Ascending aorta (tissue), 2 donors: ENCODE measurements at places on chromosomes 6 and 20.

DNA sequence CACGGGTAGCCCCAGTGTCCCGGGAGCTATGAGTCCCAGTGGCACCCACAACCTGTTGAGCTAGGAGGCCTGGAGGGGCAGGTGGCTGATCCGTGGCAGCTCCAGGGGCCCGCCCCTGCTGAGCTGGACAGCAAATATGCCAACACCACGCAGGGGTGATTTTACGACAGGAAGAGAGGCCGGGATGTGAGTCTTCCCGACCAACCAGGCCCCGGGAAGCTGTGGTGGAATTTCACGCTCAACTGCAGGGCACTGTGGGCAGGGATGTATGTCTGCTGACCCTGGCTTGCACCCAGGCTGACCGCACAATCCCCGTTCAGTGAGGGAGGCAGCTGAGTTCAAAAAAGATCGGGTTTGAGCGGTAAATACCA is 183.9 kb downstream of the ERMARD start:
- no peak for DNase-seq

GRCh38 chr20:62063315-62063980 is 2.2 kb downstream of the TAF4 start:
- peak; percentile 53 for DNase-seq

DNA sequence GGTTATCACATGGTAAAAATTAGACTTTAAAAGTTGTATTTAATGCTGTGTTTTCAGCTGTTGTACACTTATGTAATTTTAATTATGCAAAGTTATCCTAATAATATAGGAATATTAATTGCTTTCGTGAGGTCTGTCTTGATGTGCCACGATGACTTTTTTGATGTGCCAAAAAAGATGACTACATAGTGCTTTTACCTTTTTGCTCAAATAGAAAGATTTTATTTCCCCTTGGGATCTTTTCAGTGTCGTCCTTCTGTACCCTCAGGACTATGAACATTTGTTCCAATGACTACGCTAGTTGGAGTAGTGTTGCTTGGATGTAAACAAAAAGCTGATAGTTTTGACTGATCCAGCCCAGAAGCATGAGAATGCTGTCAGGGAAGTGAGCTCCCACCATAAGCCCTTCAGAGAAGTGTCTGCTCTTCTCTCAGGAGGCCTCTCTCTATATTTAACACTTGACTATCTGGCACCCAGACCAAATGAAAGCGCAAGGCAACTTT is 1.2 kb upstream of the CD164 start:
- no peak for DNase-seq

DNA sequence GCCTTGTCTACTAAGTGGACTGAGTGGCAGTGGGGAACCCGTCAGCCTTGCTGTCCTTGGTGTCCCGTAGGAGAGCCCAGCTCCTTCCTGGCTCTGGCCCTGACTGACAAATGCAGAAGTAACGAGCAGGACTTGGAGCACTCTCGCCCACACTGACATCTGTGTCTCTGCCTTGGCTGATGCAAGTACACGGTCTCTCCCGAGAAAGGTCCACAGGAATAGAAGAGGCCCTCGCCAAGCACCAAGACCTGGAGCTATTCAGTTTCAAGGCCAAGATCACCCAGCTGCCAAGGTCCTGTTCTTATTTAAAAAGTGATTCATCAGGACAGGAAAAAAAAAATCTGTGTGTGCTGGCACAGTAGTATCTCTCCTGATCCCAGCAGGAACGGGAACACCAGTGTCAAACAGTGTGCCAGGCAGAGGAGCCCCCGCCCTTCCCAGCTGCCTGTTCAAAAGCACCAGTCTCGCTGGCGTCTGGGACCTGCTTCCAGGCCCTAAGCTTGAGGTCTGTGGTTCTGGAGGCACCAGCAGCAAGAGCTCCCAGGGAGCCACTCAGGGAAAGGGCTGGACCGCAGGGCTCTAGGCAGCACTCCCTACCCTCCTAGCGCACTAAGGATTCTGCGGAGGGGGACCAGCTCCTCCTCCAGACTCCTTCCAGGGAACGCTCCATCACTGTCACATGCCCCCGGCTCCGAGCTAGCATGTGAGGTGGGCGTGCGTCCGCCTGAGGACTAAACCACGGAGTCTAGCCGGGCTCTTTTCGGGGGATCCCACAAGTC is 376.9 kb downstream of the RNGTT start:
- DNase-seq = peak; percentile 88

- DNase-seq = no peak
Observed at GRCh38 chr6:139784222-139784769, 409.8 kb upstream of the CITED2 start.

DNA sequence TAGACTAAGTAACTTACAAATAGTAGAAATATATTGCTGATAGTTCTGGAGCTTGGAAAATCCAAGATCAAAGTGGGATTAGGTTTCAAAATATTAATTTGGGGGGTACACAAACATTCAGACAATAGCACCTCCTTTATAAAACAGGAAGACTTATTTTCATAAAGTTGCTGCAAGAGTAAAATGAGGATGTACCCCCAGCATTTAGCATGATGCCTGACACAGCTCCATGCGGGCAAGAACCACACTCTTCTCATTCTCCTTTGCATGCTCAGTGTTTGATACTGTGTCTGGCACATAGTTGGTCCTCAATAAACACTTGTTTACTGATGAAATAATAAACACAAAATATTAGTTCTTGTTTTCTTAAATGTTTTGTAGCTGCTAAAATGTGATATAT is 332.9 kb downstream of the TFAP2A start:
- DNase-seq = no peak

DNA sequence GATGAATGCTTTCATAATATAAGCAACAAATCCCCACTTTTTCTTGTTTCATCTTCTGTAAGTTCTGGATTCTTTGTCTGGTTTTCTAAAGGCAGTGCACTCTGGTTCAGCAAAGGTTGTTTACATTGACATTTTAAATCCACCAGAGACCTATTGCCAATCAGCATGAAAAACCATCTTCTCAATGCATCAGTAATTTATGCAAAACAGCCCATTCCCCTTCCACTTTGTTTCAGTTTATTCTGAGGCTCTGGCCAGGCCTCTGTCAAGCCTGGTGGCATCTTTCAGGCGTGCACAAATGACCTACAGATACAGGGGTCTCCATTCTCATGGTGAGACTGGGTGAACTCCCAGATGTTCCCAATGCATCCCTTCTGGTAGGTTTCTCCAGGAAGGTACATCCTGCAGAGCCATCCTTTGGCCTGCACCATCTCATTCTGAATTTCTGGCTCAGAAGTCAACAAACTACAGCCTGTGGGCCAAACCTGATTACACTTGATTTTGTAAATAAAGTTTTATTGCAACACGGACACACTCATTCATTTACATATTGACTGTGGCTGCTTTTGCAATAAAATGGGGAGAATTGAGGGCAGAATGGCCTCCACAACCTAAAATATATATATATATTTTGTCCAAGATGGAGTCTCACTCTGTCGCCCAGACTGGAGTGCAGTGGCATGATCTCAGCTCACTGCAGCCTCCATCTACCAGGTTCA is 405.4 kb downstream of the PREX1 start:
- DNase-seq = no peak

- no peak for DNase-seq
Observed at GRCh38 chr6:133184798-133185372, 56.3 kb upstream of the EYA4 start.

GRCh38 chr20:33732166-33732970 is 572 bp downstream of the ZNF341 start:
- peak; percentile 91 for DNase-seq

GRCh38 chr6:47484616-47485015 is 7.0 kb downstream of the CD2AP start:
- no peak for DNase-seq

- no peak for DNase-seq
Observed at GRCh38 chr6:105873211-105873704, 212.9 kb upstream of the PRDM1 start.

DNA sequence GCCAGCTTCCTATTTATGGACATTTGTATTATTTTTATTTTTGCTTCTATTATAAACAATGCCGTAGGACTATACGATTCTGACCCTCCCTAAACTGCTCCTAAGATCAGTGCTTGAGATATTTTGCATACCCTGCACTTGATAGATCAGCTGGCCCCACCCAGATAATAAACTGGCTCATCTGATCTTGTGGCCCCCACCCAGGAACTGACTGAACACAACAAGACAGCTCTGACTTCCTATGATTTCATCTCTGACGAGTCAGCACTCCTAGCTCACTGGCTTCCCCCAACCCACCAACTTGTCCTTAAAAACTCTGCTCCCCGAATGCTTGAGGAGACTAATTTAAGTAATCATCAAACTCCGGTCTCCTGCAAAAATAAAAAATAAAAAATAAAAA is 34.9 kb upstream of the TFAP2A start:
- no peak for DNase-seq

DNA sequence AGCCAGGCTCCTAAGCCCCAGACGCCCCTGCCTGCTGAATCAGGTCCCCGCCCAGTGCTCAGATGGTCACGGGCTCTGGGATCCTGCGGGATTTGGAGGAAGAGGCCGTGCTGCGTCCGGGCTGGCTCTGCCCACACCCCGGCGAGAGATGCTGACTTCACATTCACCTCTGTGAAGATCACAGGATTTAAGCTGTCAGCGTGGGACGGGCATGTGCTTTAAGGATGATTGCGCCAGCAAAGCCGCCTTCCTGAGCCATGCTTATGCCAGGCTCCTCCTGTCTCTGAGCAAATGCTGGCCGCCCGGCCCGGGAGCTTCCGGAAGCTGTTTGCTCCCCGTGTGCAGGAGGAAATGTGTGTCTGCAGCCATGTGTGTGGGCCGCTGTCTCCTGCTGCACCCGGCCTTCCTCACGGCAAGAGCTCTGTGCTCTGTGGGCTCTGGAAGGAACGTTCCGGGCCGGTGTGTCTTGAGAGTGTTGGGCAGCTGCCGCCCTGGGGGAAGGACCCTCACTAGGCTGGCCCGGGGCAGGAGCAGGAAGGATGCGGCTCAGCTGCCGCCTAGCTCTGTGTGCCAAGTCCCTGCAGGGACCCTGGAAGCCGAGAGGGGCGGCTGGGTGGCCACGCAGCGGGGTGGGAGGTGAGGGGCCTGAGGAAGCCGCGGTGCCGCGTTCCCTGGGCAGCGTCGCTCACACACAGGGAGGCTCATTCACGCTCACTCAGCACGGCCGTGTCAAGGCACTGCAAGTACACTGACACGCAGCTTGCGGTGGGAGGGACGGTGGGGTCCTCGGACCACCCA is 19.0 kb upstream of the BHLHE23 start:
- DNase-seq = no peak

GRCh38 chr6:103820148-103820547 is 1039.6 kb downstream of the HACE1 start:
- DNase-seq = no peak

- no peak for DNase-seq
Observed at GRCh38 chr6:111750753-111751673, 122.2 kb downstream of the FYN start.

- DNase-seq = no peak
Observed at GRCh38 chr20:32386091-32386490, 28.0 kb downstream of the ASXL1 start.

- no peak for DNase-seq
Observed at GRCh38 chr6:84766118-84766798, 1.9 kb upstream of the TBX18 start.

DNA sequence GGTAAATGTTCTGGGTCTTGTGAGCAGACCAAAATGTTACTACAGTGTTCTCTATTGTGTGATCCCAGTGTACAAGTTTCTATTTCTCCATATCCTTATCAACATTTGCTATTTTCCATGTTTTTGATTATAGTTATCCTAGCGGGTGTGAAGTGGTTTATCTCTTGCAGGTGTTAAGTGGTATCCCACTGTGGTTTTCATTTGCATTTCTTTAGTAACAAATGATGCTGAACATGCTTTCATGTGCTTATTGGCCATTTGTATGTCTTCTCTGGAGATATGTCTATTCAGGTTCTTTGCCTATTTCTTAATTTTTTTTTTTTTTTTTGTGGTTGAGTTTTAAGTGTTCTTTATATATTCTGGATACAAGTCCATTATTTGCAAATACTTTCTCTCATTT is 35.5 kb downstream of the NSFL1C start:
- no peak for DNase-seq

- no peak for DNase-seq
Observed at GRCh38 chr20:37892001-37892400, 10.9 kb upstream of the VSTM2L start.

DNA sequence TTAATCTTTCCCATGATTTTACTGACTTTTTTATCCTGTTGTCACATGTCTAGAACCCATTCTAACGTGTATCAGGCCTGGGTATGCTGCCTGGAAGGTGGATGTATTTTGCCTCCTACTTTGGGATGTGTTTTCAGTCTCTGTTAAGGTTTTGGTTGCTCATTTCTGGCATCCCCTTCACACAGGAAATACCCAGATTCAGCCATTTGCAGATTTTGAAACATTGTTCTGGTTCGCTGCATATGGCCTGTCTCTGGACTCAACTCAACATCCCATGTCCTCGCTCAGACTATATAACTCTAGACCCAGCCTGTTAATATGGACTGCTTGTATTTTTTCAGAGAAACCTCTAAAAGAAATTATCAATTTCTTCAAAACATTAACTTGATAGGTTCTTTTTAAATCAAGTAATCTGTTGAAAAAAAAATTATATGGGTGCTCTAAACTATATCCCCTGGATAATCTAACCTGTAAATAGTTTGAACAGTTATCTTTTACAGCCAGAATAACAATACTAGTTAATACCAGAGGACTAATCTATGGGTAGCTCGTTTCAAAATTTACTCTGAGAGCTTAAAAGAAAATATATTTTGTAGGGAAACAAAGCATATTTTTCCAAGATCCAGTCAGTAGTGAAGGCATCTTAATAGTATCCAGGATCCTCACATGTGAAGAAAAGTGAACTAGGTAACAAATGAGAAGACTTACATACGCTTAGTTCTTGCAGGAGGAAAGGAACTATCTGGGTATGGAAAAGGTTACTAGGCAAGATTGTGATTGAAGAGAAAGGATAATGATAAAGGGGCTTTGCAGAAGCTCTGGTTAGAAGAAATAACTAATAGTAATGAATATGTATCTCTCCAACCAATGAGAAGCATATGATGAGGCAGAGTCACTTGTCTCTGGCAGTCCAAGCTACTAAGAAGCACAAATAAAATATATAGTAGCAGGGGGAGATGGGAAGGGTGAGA is 23.4 kb upstream of the HLA-DQB1 start:
- no peak for DNase-seq

DNA sequence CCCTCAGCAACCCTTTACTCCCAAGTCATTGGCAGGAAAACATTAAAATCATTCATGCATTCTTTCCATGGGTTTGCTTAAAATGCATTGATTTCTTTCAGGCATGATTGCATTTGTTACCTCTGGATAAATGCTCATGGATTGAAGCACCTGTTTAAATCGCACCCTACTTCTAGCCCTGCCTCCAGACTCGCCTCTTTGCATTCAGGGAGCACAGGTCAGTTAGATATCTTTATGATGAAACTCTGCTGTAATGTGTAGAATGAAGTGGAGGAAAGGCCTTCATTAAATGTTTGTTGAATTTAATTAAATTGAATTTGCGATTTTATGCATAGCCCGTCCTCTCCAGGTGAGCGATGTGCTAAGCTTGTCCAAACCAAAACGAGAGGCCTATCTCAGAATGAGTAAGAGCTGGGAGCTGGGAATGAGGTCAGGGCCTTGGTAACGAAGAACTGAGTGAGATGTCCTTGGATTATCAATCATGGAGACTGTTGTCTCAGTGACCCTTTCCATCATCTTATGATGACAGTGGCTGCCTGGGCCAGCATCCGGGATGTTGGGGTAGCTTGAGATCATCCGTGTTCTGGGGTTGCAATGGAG is 210.1 kb downstream of the SYNDIG1 start:
- no peak for DNase-seq
